Upper lobe of right lung (tissue), 1 donor: ENCODE measurements at places on chromosomes 2 and 18. TPM values are rescaled to one million over a fixed set of nuclear protein-coding genes. Genes with fewer than 3 reads are reported as not detected.

UGT1A8 gene
- not detected for total RNA-seq

MOCOS gene
- total RNA-seq, result 5.0 TPM

ACVR1C gene
- 1.1 TPM for total RNA-seq

IL36G gene
- not detected for total RNA-seq

RRM2 gene
- 2.3 TPM for total RNA-seq

VWA3B gene
- total RNA-seq, result 0.17 TPM

CLEC4F gene
- 1.2 TPM for total RNA-seq
